GM12878 (cell line): ENCODE measurements at places on chromosomes 2 and 18. TPM values are rescaled to one million over a fixed set of nuclear protein-coding genes. Genes with fewer than 3 reads are reported as not detected.

TM4SF20 gene
- 0.07 TPM in 1 of 2 replicates, not detected in the other for polyA plus RNA-seq

HOXD9 gene
- not detected in 2 replicates for polyA plus RNA-seq

ZNF892 gene
- 0.08 TPM in 1 of 2 replicates, not detected in the other for polyA plus RNA-seq

ERLEC1 gene
- 47.7 and 52.2 TPM in 2 replicates for polyA plus RNA-seq

TXNDC2 gene
- polyA plus RNA-seq, result not detected in 2 replicates

DNA sequence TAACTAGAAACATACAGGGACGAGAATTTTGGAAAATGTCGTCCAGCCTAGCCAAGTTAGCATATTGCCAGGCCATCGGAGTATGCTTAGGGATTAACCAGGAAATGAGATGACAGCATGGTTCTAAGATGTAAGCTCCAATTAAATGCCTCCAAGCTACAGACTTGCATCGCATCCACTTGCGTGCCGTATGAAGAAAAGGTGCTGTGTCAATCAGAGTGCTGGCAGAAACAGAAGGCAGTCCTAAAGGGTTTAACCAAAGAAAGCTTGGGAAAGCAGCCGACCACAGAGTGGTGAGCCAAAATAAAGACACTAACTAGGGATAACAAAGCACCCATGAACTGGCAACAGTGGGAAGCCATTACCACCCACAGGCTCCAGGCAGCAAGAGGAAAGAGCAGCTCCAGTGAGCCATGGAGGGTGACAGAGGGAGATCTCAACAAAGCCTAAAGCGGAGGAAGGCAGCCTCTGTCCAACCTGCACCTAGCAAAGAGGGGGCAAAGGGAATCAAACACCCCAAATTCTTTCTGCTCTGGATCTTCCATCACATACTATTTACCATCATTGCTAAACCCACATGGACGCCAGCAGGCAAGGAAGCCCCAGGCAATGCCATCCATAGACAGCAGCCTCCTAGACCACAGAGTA, 27.6 kb upstream of the SOCS6 start:
- no peak for DNase-seq

DNA sequence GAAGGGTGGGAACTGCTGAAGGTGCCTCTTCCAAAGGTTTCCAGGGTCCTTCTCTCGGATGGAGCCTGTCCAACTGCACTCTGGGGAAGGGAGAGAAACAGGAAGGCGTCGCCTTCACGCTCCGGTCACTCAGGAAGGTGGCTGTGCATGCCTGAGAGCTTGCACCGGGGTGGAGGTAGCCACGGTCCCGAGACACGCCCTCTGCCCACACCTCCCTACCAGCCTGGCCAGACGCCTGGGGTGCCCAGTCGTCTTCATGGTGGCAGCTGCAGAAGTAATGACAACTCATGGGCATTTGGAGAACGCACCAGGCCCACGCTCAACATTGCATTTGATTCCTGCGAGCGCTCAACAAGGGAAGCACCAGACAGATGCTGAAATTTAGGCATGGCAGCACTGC, 59.9 kb downstream of the ADNP2 start:
- no peak for DNase-seq

DNA sequence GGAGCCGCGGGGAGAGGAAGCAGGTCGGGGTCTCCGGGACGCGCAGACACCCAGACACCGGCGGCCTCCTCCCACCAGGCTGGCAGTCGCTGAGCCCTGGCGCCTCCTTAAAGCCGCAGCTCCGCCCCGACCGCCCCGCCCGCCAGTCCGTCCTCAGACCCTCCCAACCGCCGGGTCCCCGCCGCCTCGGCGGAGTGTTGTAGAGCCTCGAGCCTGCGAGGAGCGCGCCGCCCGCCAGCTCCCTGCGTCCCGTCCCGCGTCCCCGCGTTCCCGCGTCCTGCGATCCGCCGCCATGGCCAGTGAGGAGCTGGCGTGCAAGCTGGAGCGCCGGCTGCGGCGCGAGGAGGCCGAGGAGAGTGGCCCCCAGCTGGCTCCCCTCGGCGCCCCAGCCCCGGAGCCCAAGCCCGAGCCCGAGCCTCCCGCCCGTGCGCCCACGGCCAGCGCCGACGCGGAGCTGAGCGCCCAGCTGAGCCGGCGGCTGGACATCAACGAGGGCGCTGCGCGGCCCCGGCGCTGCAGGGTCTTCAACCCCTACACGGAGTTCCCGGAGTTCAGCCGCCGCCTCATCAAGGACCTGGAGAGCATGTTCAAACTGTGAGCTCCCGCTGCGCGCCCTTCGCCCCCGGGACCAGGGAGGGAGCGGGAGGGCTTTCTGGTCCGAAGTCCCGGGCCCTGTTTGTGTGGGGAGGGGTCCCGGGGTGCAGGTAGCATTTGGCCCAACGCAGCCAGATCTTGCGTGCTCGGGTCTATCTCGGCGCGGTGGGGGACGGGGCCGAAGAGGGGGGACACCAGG, at the start of gene EFHD1:
Gene EFHD1, plus strand, starts transcription at position 192 of the 793 bp plus-strand sequence. Its CDS starts 101 bp downstream, at position 293.
- DNase-seq, result no peak

DNA sequence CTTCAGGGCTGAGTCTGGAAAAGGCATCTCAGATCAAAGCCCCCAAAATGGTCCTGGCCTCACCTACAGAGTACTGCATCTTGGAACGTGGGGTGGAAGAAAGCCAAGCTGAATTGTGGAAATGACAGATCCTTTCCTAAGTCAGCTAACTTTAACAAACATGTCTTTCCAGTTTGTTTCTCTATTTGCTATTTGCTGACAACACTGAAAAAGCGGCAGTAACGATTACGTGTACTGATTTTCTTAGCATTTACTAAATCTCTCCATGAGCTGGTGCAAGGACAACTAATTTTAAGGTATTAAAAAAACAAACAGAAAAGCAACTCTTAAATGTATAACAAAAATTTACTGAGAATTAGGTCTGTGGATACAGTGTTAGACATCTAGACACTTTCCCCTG, 1.1 kb downstream of the HIBCH start:
- DNase-seq, result no peak

GRCh38 chr18:59696311-59697235, 650 bp downstream of the CCBE1 start:
- DNase-seq, result no peak

GRCh38 chr2:68225119-68225632, 27.2 kb downstream of the PPP3R1 start:
- peak; percentile 26 for DNase-seq

GRCh38 chr2:211802666-211803065, 735.9 kb downstream of the ERBB4 start:
- no peak for DNase-seq

- no peak for DNase-seq
These were observed 548.8 kb upstream of the ZNF804A start for GRCh38 chr2:184049566-184049965.

DNA sequence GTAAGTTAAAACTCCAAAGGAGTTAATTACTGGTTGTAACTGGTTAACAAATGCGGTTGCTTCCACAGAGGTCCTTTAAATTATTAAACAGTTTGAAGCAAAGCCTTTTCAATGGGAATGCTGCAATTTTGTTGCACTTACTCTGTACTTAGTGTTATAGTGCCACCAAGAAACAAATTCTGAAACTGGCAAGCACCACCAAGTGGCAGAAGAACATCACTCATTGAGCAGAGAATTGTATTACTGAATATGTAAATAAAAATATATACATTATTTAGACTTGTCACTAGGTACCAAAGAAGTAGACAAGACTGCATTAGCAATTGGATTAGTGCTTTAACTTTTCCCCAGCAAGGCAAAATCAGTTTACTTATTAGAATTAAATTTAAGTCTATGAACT, 2.6 kb upstream of the TMEFF2 start:
- DNase-seq, result no peak

- no peak for DNase-seq
These were observed 4.7 kb upstream of the OSBPL1A start for GRCh38 chr18:24402209-24402785.

DNA sequence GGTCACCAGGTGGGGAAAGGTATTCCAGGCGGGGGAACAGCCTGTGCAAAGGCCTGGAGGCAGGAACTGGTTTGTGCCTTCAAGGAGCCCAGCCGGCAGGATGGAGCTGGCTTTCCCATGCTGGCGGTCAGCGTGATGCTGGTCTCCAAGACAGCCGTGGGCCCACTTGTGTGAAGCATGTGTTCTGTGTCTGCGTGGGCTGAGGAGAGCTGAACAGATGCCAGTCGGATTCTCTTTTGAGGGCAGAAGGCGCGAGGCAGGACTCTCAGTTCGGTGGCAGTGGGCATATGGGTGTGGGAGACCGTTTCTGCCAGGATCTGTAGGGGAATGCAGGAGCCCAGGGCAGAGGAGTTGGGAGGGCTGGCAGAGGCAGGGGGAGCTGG, 191.6 kb downstream of the TWIST2 start:
- DNase-seq, result no peak

GRCh38 chr2:9307535-9307934, 100.9 kb downstream of the ASAP2 start:
- DNase-seq, result no peak
